ENCODE measurements at places on chromosomes 13 and 19.

- DNase-seq = no peak
Observed at GRCh38 chr13:37481011-37481884, 117.3 kb downstream of the POSTN start.

DNA sequence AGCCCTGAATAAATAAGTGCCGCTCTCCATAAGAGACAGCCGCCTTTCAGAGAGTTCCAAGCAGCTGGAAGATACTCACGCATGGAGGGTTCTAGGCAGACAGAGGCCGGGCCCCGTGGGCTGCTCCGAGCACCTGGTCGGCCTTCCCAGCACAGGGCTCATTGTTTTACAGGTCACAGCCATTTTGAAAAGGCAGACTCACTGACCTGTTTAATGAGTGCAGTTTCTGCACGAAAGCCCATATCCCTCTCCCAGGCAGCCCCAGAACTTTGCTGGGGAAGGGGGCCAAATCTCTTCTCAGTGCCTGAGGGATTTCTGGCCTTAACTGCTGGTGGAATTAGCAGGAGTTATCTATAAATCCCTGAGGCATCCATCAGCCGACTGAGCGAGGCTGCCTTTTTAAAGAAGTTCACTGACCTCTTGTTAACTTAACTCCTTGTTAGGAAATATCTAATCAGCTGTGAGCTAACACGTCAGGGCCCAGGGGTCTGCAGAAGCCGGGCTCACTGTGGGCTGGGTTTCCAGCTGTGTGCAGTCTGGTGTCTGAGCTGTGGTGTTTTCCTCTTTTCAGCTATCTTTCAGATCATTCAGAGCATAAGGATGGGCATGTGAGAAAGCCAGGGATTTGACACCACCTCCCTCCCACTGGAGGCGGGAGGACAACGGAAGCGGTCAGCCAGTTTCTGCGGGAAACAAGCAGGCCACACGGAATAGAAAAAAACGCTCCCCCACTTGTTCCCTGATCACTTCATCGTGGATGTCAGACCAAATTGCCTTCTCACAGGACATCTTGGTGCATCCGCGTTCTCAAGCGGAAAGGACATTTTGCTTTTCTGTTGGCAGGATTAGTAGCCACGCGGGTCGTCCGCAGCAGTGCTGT is 23.3 kb downstream of the SERP2 start:
- DNase-seq = no peak

- DNase-seq = no peak
Observed at GRCh38 chr13:78786459-78786858, 127.5 kb upstream of the OBI1 start.

DNA sequence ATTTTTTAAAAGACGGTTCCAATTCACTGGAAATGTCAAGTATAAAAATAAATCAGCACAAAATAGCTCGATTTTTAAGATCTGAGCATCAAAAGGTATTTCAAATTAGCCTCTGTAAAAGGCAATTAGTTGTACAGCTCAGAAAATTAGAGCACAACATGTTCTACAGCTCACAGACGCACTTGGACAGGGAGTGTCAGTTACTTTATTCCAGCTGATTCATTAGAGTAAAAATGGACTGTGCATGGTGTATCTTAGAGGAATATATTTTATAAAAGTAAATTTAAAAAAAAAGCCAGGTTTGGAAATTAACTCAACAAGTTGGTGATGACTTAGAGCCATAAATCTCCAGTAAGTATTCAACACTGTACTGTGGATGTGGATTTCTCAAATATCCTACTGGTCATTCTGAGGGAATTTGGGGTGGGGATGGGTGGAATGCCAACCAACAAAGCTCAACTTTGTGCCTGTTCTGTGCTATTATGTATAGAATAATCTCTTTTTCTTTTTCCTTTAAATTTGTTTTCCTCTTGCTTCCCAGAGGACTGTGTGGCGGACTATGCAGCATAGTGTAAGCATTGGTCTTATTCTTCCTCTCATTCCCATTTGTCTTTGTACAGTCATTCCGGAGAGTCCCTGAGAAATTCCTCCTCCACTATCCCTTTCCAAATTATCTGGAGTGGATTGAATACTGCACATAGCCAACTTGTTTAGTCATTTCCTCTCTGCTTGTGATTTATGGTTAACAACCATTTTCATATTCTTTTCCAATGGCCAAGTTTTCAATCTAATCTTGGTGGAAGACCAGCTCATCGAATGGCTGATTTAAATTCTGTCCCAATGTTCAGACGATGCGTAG is 169.3 kb downstream of the DCT start:
- no peak for DNase-seq

DNA sequence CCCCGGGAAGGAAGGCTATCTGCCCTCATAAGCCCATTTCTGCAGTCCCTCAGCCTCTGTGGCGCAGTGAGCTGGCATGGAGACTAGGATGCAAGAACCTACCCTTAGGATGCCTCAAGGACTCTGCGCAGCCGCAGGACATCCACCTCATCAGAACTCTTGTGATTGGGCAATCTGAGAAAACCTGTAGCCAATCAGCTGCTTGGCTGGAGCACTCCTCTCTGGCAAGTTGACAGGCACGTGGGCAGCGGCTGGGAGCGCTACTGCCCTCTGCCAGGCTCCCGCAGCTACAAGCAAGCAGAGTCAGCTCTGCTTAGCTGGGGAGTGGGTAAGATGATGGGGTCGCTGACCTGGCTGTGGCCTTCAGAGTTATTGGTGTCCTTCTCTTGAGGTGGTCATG is 1.5 kb upstream of the ECSIT start:
- peak; percentile 83 for DNase-seq

GRCh38 chr13:112241288-112241687 is 134.9 kb upstream of the SPACA7 start:
- no peak for DNase-seq

- no peak for DNase-seq
Observed at GRCh38 chr19:6248844-6249243, 30.9 kb downstream of the MLLT1 start.

GRCh38 chr19:512547-513365 is 5.5 kb downstream of the TPGS1 start:
- peak; percentile 81 for DNase-seq

- no peak for DNase-seq
Observed at GRCh38 chr13:20711301-20712044, 8.0 kb downstream of the IL17D start.

GRCh38 chr19:55270172-55270942 is 9.6 kb downstream of the HSPBP1 start:
- DNase-seq = no peak

DNA sequence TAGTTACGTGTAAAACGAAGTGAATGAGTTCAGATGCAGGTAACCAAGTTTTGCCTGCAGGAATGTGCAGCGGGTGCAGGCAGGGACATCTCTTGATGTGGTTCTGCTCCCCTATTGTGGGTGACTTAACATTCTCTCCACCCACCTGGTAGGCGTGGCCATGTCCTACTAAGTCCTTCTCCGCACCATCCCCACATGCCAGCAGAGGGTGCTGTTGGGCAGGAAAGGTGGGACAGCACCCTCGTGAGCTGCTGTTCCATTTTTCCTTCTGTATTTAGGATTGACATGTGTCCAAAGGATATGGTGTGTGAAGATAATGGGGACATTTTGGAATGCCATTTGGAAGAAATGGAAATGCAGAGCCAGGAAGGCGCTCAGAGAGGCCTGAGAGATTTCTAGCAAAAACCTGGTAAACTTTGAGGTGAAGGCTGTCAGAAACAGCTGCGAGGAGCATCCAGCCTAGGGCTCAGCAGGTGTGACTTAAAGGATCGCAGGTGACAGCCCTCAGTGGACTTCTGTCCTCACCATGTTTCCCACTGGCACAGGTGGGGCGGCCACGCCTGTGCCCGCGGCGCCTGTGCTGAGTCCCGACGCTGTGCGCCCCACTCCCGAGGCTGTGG is 26.2 kb upstream of the MCF2L start:
- peak; percentile 97 for DNase-seq

DNA sequence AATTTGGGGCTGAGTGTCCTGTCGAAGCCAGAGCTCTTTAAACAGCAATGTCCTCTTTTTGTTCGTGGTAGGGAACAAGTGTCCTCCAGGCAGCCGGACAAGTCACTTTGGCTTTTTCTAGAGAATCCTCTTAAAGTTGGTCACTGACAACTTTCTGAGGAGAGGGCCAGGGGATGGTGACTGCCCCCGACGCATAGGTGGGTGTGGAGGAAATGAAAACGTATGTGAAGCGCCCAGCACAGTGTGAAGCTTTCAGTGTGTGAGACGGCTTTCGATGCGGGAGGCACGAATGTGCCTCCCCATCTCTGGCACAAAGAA is 45.8 kb upstream of the ZNF536 start:
- DNase-seq = no peak

GRCh38 chr13:96982672-96983071 is 11.6 kb downstream of the OXGR1 start:
- no peak for DNase-seq

DNA sequence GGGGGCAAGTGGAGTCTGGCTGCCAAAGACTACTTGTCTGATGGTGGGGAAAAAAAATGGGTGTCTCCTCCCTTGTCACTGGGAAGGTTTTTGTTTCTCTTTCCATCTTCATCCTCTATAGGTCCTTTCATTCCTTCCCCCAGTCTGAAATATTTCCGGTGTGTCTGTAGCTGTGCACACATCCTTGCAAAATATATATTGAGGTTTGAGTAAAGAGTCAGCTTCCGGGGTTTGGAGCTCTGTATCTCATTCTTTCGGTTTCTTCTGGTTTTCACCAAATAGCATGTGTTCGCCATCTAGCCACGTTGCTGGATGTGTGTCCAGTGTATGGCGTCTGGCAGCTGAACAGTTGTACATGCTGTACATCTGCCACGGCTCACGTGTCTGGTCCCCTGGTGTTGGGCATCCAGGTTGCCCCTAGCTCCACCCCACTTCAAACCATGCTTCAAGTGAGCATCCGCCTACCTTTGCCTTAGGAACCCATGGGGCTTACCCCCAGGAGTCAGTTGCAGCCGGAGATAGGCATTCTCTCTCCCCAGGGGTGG is 142.2 kb downstream of the SIPA1L3 start:
- DNase-seq = peak; percentile 86

- no peak for DNase-seq
Observed at GRCh38 chr13:76329004-76329403, 557.2 kb downstream of the KCTD12 start.

DNA sequence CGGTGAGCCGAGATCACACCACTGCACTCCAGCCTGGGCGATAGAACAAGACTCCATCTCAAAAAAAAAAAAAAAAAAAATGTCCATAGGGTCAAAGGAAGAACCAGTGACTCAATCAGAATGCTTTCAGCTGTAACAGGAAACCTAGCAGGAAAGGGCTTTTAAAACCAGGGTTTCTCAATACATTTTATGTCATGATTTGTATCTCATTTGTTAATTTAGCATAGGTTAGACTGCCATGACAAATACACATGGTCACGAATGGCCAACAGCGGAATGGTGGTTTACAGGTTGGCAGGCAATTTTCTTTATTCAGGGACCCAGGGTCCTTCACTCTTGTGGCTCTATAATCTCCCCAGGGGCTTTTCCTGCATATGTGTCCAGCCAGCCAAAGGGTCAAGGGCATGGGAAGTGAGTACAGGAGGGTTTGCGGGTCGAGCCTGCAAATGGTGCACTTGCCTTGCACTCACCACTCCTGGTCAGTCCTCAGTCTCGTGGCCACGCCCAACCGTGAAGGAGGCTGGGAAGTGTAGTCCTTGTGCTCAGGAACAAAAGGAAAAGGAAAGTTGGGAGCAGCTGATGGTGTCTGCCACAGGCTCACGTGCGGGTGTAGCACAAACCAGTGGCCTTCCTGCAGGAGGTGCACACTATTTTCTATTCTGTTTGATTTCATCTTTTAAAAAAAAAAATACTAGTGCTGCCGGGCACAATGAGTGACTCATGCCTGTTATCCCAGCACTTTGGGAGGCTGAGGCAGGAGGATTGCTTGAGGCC is 14.8 kb downstream of the DHX34 start:
- DNase-seq = peak; percentile 87

DNA sequence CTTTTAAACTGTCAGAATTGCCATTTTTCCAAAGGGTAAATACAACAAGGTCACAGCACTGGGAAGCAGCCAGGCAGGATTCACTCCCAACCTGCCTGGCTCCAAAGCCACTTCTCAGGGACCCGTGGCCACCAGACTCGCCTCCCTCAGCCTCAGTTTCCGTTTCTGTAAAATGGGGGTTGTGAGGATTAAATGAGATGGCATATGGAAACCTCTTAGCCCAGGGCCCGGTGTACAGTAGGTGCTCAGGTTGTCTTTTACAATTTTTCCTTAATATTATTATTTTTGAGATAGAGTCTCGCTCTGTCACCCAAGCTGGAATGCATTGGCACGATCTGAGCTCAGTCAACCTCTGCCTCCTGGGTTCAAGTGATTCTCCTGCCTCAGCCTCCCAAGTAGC is 10.1 kb downstream of the YJU2 start:
- no peak for DNase-seq

- DNase-seq = no peak
Observed at GRCh38 chr19:42185277-42185676, 32.2 kb downstream of the DEDD2 start.

DNA sequence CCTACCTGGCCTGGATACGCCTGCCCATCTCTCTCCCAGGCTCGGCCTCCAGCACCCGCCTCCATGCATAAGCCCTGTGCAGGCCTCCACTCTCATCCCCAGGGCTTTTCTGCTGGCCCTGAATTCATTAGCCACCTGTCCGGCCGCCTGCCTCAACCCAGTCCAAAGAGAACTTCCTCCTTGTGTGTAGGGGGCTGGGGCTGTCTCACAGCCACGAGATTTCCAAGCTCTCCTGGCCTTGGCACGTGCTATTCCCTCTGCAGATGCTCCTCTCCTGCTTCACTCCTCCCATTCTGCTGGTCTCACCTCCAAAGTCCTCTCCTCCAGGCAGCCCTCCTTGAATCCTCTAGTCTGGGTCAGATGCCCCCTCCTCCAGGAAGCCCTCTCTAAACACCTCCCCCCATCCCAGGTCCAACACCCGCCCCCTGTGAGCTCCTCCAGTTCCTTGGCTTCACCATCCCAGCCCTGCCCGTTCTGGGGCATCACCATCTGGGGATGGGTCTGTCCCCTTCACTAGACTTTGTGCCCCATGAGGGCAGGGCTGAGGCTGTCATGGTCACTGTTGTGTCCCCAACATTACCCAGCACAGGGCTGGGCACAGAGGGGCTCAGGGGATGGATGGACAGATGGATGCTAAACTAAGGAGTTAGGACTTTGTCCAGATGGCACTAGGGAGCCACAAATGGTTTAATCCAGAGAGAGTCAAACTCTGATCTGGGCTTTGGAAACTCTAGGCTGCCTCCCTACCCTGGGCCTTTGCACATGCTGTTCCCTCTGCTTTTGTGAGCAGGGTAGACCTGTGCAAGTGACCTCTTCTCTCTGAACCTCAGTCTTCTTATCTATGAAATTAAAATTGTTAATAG is 14.8 kb downstream of the MEIS3 start:
- no peak for DNase-seq

GRCh38 chr13:30234619-30235162 is 72.7 kb downstream of the KATNAL1 start:
- DNase-seq = no peak

DNA sequence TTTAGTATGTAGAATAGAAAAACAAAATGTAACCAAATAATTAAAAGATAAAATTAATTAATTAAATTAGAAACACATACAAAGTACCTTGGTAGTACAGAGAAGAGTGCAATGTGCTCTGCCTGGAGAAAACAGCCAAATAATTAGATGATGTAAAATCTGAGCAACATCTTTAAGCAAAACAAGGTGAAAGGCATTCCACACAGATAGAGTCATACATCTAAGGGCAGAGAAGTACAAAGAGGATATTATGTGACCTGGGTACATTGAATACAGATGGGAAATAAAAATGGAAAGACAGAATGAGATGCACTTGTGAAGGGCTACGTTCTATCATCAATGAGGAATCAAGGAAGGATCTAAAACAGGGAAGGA is 25.2 kb upstream of the FNDC3A start:
- DNase-seq = no peak

- DNase-seq = no peak
Observed at GRCh38 chr19:46409191-46409590, 4.2 kb downstream of the CCDC8 start.
